ENCODE measurements at places on chromosomes 4 and X.
A peak's percentile ranks its signal among the peaks of the same experiment; 100 is the strongest.

DNA sequence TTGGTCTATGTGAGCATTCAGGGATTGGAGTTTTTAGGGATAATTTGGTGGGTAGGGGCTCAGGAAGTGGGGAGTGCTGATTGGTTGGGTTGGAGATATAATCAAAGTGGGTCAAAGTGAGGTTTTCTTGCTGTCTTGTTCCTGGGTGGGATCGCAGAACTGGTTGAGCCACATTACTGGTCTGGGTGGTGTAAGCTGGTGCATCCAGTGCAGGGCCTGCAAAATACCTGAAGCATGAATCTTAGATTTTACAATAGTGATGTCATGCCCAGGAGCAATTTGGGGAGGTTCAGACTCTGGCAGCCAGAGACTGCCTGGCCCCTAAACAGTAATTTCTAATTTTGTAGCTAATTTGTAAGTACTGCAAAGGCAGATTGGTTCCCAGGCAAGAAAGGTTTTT lies 665.6 kb upstream of the PRKX start:
- DNase-seq: no peak

DNA sequence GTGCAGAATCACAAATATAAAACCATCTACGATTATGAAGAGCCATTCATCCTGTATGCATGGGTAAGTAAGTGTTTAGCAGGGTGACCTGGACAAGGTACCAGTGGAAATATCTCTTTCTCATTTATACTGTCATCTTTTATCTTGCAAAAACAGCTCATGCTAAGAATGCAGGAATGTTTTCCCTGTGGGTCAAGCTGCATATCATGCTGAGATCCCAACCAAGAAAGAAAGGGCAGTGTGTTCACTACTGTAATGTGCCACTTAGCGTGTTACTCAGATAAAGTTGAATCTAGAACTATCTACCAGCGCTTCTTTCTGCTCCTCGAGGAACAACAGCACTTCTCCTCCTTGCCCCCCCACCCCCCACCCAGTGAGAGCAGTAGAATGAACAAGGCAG lies 212.7 kb upstream of the TBL1X start:
- DNase-seq: no peak

DNA sequence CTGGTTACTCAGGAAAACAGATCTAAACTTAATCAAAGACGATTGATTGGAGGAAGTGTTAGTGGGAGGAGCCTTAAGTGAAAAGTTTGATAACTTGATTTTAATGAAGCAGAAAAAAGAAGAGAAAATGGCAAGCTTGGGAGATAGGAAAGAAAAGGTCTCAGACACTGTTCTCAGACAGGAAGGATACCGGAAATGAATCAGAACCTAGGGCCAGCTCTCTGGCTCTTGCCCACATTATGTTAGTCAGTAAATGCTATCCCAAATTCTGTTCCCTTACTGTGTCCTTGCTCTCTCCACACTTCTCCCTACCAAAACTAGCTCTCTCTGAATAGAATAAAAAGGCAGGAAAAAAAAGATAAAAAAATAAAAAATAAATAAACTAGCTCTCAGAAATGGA lies 48.6 kb upstream of the TMEM164 start:
- no peak for DNase-seq

- peak; percentile 99 for DNase-seq
Measured at GRCh38 chr4:113762186-113763028, 869 bp upstream of the CAMK2D start.

DNA sequence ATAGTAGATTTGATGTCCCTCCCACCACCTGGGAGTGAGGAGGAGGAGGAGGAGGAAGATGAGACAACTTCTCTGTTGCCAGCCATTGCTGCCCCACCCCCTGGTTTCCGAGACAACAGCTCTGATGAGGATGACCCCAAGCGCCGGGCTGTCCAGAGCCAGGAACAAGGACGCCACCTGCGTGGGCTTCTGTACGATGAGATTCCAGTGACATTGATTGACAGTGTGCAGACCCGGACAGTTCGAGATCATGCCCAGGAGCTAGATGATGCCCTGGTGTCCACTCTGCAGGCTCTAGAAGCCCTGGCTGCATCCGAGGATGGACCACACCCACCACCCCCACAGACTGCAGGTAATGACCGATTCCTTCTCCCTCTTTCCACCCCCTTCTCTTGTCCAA lies 30.5 kb upstream of the PRPS1 start:
- DNase-seq: no peak

DNA sequence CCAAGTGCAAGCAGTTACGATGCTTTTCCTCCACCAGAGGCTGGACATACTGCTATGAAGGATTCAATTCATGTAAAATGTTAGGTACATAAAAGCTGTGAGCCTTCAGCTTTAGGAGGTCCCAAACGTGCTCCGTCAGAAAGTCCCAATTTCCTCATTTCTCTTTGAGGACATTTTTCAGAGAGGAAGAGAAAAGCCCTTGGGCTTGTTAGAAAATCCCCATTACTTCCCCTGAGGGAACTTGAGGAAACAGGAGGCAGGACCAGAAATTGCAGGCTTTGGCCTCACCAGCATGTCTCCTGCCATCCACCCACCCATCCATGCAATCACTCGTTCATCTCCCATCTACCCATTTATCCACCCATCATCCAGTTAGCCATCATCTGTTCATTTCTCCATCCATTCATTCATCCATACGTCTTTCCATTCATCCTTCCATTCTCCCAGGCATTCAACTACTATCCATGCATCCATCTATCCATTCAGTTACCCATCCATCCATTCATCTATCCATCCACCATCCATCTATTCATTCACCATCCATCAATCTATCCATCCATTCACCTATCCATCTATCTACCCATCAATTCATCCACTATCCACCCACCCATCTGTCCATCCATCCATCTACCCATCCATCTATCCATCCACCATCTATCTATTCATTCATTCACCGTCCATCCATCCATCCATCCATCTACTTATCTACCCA lies 223.5 kb downstream of the AFAP1 start:
- DNase-seq: no peak

GRCh38 chr4:139556724-139557555 lies 921 bp upstream of the SETD7 start:
- peak; percentile 46 for DNase-seq

DNA sequence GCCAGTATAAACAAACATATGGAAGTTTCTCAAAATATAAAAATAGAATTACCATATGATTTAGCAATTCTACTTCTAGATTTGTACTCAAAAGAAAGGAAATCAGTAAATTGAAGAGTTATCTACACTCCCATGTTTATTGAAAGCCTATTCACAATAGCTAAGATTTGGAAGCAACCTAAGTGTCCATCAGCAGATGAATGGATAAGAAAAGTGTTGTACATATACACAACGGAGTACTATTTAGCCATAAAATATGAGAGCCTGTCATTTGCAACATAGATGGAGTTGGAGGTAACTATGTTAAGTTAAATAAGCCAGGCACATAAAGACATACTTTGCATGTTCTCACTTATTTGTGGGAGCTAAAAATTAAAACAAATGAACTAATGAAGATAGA lies 257.8 kb downstream of the TEX13C start:
- DNase-seq: no peak

DNA sequence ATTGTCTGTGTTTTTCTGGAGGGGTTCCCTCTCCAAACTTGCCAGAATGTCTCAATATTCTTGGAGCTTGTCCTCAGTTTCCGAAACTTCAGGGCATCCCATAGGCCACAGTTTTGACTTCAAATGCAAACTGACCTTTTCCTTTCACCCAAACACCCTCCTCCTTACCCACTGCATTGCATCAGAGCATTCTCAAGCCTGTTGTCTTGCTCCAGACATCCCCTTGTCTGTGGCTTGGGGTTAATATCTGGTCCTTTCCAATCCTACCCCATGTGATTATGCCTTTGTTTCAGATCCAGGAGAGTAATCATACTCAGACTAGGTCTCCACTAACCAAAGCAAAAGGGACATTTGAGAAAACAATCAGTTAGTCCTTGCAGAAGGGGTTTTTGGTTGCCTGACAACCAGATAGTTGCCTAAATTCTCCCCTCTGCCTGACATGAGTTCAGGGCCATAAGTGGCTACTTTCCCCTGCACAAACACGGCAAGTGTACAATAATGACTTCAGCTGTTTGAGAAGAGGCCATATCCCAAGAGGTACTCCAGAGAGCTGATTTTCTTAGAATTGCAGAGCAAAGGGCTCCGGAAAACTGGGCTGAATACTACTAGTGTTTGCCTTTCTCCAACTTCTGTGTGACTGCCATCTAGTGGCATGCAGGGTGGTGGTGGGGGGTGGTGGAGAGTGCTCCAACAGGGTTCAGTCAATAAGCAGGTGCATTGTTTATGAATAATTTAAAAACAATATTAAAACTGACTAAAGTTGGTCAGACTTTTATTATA lies 130.2 kb downstream of the CHRDL1 start:
- DNase-seq: no peak

DNA sequence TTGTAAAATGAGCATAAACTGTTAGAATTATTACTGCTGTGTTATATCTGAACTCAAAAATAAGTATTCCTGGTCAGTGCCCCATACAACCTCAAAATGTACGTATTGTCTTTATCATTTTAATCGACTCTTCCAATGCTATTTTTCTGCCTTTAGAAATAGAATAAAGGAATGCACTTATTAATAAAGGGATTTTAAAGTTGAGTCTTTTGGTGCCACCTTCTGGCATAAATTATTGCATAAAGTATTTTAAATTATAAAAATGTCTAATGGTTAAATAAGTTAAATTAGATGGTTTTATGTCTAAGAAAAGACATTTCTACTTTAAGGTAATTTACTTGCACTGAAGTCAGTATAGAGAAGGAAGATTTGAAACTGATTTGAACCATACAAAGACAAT lies 424.0 kb upstream of the NDST4 start:
- DNase-seq: no peak

DNA sequence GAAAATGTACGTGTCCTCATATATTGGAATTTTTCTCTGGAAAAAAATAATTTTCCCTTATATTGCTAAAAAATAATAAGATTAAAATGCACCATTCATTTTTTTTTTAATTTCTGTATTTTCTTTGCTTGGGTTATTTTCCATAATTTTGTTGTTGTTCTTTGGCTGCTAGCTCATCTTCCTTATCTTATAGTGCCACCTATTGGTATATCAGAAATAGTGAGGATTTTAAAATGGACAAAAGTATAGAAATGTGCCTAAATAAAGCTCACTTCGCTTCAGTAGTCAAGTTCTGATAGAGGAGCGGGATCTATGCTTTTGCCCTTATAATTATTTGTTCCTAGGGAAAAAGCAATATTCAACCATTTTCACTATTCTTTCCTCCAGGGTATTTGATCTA lies 134.8 kb downstream of the NAP1L3 start:
- no peak for DNase-seq

- DNase-seq: no peak
Measured at GRCh38 chrX:80511969-80512760, 91.9 kb downstream of the TENT5D start.
